ENCODE measurements at places on chromosomes 3 and 15.

DNA sequence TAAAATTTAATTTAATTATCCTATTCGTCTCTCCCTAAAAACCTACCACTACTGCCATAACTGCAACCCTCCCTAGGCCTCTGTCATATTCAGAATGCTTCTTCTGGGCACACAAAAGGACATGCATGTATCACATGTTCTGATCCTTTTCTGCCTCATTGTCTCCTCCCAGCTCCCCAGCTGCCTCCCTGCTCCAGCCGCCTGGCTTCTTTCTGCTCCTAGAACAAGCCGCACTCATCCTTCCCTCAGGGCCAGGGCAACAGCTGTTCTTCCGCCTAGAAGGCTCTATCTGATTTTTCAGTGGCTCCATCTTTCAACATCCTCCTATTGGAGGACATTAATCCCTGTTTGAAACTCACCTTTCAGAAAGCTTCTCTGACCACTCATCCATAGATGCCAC, 38.6 kb downstream of the TMED3 start:
- DNase-seq, result no peak

- DNase-seq, result no peak
These were observed 234.1 kb downstream of the GREM1 start for GRCh38 chr15:32951736-32952464.

DNA sequence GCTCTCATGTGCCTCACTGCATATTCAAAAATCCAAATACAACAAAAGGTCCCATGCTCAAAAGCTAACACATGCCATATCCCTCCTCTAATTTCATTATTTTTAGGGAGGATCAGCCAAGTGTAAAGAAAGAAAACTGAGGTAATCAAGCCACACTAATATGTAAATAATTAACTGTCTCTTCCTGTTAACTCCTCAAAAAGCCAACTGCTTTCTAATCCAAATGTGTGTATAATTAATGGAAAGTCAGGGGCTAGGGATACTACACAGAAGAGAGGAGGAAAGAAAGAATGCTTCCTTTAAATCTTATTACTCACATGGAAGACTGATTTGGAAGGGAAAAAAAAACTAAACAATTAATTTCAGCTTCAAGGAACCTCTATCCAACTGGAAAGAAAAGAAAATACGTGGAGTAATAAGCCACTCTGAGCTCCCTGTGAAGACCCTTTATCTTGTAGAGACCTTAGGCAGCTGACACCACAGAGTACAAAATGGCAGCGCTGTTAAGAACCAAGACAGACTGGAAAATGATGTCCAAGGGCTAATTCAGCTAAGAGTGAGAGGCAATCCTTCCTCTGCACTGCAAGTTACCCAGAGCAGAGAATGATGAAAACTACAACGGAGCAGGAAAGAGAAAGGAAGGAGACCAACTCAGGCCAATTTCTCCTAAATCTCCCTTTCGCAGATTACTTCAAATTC, 56.8 kb downstream of the ZNF148 start:
- no peak for DNase-seq

DNA sequence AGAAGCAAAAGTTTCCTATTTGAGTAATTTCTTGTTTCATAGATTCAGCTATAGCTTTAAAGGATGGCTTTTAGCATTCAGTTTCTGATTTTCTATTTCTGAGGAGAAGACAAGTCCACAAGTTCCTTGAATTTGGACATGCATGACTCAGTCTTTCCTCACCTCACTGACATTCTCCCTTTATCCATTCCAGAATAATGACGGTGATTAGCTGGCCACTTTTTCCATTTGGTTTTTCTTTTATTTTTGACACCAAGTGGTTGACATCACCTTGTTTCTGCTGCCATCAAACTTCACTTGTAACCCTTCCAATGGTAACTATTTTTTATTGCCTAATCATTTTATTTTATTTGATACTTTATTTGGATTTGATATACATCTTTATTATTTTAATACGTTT, 404.4 kb upstream of the KCNMB2 start:
- DNase-seq, result no peak

DNA sequence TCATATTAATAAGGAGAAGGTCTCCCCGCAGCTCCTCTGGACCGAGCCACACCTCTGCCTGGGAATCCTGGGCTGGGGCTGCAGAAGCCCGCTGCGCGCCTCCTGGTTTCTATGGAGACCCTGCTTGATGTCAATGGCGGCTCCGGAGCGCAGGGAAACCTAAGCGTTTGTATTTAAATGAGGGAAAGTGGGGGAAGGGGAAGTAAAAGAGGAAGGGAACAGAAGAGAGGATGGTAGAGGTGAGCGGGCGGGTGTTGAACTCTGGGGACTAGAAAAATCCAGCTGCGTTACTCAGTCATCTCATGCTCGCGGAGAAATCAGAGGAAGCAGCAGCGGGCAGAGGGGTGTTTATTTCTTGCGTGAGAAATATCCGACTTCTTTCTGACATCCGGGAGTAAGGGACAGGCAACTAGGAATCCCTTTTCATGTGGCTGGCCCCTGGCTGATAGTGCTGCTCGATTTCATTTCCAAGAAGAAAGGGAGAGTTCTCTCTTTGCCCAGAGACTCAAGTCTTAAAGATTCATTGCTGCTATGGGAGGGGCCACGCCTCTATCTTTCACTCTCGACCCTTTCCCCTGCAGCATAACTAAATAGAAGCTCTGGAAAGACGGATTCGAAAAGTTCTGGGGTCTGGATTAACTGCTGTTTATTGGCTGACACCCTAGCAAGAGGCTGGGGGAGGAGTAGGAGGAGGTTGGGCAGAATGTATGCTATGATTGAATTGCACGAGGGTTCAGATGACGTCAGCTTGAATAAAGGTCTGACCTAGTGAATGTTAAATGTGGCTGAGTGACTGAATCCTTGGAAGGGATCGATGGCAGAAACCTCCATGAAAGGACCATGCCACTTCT, 110.5 kb upstream of the GAP43 start:
- no peak for DNase-seq

Measured in esophagus squamous epithelium (tissue), 5 donors.